GM19239 (cell line): ENCODE measurements at places on chromosomes 7 and 10.

DNA sequence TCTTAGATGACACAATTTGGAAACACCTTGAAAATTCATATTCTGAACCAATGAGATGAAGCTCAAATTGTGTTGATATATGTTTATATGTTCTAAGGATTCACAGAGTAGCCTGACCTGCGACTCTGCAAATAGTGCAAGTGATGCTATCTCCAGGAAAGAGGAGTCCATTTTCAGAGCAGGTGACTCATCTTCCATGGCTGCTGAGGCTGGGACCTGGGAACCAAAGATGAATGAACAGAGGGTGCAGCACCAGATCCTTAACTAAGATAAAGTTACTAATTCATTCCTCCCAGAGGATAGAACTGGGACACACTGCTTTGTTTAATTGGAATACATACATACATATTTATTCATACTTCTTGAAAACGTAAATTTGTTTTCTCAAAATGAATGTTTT is 240.6 kb upstream of the SEMA3C start:
- no peak for DNase-seq

GRCh38 chr10:91389636-91390512 is 20.3 kb upstream of the HECTD2 start:
- DNase-seq: peak; percentile 24

DNA sequence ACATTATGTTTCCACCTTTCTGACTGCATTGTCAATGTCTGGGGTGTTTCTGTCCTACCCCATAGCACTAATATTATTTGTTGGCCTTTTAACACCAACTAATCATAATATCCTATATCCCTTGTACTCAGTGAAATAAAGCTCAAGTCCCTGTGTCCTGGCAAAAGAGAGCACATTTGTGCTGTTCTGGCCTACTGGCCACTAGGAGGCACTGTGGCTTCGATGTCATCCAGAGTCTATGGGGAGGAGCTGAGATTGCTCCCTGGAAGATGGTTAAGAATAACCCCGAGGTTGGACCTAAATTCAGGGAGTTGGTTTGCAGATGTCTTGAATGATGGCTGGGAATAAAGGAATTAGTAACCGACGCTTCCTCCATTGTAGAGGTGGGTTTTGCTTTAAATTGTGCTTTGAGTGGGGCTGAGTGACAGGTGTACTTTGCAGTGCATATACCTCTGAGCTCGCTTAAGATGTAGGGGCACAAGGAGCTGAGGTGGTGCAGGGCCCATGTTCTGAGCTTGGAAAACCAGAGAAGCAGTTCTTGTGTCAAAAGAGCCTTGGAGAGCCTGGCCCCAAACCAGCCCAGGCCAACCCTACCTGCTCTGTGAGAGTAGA is 191.2 kb upstream of the PRSS1 start:
- peak; percentile 28 for DNase-seq

- no peak for DNase-seq
These were observed 14.6 kb downstream of the PALS2 start for GRCh38 chr7:24587853-24588252.

DNA sequence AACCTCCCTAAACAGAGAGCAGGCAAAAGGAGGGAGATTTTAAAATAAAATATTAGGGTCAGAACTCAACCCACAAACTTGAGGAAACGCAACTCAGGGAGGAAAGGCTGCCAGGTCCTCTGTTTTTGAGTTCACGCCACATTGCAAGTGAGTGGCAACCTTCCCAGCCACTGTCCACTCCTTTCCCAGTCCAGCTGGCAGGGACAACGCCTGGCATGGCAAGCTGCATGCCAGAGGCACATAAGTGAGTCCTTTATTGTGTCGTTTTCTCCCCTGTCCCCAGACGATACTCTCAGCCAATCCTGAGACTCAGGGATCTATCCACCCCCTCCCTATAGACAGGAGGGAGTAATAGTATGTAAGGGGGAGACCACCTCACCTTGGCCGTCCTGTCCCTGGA is 22.4 kb downstream of the FBXW4 start:
- no peak for DNase-seq

DNA sequence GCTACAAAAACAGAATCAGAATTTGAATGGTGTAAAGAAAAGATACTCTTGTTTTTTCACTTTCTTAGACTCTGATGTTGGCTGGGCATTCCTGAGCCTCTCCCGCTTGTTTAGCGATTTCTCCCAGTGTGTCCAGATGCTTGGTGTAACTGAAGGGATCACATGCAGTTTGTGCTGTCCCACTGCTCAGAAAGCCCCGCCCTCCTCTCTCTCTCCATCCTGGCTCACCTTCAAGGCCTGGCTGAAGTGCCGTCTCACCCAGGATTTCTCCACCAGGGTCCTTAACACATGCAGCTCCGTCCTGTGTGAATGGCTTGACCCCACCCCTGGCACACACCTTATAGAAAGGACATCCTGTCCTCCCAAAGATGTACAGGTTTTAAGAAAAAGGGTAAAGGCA is 437.1 kb downstream of the LRMDA start:
- DNase-seq: no peak

DNA sequence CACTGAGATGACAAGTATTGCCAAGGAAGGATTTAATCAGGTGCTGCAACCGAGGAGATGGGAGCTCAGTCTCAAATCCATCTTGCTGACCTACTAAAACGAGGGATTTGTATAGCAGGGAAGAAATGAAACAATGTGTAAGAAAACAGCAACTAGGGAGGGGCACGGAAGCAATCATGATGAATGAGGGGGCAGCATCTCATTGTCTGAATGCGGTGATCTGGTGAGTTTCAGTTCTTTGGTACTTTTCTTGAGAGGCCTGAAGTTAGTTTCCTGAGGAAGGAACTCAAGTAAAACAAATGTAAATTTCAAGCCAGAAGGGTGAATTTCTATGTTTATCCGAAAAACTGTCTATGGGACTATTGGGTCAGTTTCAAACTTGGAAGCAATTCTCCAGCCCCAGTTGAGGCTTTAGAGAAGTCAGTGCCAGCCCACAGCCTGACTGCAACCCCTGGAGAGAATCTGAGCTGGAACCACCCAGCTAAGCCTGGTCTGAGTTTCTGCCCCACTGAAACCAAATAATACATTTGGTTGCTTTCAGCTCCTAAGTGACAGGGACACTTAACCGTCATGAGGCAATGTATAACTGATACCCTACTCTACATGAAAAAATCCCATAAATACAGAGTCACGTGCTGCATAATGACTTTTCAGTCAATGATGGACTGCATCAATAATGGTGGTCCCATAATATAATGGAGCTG is 45.8 kb upstream of the TNS3 start:
- DNase-seq: peak; percentile 56

DNA sequence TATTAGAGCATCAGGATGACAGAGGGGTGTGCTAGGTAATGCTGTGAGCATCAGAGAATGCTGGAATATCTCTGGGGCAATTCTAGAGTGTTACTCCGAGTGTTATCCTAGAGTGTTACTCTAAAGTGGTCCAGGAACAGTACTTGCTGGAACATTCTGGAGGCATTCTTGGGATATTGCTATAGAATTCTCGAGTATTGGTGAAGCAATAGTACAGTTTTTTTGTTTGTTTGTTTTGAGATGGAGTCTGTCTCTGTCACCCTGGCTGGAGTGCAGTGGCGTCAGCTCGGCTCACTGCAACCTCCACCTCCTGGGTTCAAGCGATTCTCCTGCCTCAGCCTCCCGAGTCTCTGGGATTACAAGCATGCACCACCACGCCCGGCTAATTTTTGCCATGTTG is 12.6 kb downstream of the SSC4D start:
- no peak for DNase-seq

DNA sequence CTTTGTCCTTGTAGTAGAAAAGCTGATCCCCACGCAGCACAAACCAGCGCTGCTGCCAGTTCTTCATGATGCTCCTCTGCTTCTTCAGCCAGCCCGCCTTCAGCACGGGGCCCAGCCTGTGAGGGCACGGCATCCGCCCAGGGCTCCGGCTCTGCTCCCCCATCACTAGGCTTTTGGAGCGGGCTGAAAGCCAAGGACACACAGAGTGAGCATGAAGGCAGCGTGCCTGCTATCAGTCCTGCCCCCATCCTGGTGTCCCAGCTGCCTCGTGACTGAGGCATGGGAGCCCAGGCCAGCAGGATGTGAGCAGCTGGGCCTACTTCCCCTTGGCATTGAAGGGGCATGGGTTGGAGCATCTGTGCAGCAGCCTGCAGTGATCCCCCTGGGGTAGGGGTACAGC is 21.9 kb downstream of the ARHGAP22 start:
- no peak for DNase-seq

- no peak for DNase-seq
These were observed 16.0 kb downstream of the HIF1AN start for GRCh38 chr10:100551738-100552137.

- no peak for DNase-seq
These were observed 244.2 kb downstream of the EXOC4 start for GRCh38 chr7:133497061-133497460.

DNA sequence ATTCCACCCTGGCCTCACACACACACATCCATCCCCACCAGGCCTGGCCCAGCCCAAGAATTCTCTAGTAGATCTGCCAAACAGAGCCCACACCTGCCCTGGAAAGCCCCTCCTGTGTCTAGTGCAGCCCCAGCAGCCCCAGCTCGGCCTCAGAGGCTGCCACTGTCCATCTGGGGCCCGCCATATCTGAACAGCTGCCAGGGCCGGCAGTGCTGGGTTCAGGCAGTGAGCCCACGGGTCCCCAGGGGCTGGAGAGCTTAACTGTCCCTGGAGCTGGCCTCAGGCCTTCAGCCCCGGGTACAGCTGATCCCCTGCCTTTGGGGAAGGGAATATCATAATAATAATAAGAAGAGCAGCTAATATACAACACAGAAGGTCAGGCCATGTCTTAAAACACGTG is 574 bp downstream of the MYL10 start:
- no peak for DNase-seq

GRCh38 chr10:48779077-48779476 is 94.4 kb downstream of the WDFY4 start:
- DNase-seq: no peak

- no peak for DNase-seq
These were observed 80.4 kb upstream of the GRB10 start for GRCh38 chr7:50863053-50863452.

- DNase-seq: no peak
These were observed 169.9 kb upstream of the ADO start for GRCh38 chr10:62634576-62634975.

- no peak for DNase-seq
These were observed 285.1 kb upstream of the SP8 start for GRCh38 chr7:21071561-21072501.

GRCh38 chr7:69864274-69864673 is 266.0 kb downstream of the AUTS2 start:
- DNase-seq: no peak

- DNase-seq: no peak
These were observed 160.3 kb downstream of the PAXIP1 start for GRCh38 chr7:154842591-154842990.

DNA sequence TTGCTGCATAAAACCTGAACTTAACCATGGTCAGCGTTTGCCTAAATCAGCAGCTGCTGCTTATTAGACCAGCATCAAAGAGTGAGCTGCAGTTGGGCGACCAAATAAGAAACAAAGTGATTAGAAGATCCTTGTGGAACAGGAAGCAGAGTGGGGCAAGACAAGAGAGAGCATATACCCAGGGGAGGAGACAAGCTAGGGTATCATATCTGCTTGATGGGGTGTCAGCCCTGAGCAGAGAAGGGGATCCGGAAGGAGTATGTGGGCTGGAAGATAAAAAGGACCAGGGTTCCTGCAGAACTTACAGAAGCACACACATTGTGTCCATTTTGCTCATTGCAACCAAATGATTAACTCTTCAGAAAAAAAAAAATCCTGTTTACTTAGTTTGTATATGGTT is 213.6 kb downstream of the CELF2 start:
- DNase-seq: no peak

DNA sequence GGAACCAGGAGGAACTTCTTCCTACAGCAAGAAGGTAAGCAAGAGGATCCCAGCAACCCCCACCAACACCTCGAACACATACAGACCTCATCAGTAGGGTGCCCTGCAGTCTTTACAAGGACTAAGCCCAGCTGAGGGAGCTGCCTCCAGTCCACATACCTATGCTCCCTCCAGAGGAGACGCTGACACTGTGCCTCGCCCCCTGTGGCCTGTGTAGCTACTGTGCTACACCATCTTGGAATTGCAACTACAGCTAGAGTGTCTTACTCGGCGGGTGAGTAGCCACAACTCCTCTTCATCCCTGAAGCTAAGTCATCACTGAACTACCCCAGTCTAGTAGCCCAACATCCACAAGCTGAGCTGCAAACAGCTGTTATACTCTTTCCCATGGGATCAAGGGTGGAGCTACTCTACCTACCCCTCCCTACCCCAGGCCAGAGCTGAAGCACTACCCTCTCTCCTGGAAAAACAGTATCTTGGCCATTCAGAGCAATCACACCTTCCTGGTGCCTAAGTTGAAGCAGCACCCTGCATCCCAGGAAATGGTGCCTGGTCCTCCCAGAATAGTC is 42.2 kb upstream of the CAMK2B start:
- no peak for DNase-seq

DNA sequence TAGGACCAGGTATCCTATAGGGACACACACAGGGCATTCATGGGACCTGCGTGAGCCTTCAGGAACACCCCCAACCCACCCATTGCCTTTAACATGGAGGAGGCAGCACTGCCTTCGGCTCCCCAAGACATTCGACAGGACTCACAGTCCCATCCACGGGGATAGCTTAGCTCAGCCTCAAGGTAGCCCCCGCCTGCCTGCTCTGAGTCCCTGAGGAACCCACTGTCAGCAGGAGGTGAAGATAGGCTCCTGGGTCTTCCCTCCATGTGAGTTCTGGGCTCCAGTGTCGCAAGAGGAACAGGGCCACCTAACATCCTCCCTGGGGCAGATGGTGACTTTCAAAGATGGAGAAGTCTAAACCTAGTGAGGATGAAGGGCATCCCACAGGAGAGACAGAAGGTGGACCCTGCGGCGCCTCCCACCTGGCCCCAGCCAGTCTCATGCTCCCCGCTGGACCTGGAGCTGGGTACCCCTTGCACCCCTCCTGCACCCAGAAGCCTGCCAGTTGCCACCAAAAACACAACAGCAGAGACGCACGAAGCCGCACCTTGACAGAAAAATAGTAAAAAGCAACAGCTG is 4.9 kb upstream of the ADIRF start:
- DNase-seq: no peak

DNA sequence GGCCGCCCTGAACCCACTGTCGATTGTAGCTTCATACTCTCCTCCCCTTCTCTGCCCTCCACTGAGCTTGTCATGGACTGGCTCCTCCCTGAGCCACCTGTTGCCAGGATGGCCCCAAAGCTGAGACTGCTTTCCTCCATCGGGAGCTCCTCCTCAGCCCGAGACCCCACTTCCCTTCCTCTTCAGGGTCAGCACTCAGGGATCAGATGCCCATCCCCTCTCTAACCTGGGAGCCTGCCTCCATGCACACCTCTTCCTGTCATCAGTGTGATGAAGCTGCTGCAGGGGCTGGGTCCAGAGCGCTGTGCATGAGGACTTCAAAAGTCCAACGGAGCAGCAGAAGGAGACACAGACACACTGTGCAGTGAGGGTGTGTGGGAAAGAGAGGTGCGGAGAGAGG is 201.1 kb downstream of the WDR37 start:
- DNase-seq: no peak

DNA sequence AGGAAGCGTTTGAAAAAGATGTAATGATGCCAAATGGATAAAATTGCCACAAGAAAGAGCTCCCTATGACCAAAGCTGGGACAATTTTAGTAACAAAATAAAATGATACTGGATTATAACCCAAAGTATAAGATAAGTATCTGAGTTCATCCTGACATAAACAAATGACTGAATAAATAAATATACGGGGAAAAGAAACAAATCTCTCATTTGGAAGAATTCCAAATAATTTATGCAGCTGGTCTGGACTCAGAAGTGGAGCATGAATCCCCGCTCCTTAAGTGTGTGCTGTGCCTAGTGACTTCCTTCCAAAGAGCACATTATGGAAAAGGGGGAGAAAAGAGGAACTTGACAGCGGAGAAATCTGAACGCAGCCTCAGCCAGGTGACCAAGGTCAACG is 186.2 kb downstream of the RAMP3 start:
- DNase-seq: no peak
